ENCODE measurements at places on chromosomes 13 and 19. TPM values are rescaled to one million over a fixed set of nuclear protein-coding genes. Genes with fewer than 3 reads are reported as not detected.

SWSAP1 gene
- total RNA-seq: 2.0 TPM

SIGLEC9 gene
- total RNA-seq: 1.4 TPM

DNA sequence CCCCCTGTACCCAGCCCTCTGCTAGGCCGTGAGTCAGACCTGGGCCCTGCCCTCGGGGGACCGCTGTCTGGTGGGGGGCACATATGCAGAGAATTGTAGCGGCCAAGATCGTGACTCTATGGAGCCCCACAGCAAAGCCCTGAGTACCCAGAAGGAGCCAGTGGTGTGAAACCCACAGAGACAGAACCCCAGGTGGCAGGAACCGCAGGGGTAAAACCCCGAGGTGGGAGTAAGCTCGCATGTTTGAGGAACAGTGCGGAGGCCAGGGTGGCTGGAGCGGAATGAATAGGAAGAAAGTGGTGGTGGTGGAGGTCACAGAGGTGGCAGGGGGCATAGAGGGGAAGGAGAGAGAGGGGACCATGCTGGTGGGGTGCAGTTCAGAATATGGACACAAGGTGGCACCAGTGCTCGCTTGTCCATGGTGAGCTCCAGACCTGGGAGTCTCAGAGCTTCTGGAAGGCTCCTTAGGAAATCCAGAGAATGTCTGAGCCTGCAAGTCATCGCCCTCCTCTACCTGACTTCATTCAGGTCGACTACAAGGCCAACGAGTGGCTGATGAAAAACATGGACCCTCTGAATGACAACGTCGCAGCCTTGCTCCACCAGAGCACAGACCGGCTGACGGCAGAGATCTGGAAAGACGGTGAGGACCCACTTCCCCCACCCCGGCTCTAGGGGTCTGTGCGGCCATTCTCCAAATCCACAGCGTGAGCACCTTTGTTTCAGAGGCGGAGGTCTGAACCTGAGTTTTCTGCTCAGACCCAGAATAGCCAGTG, 48.9 kb downstream of the MYH14 start:
- DNase-seq: no peak

- peak; percentile 90 for DNase-seq
These were observed 3.7 kb downstream of the USHBP1 start for GRCh38 chr19:17260842-17261325.

LILRA1 gene
- total RNA-seq: 0.50 TPM

SYNGR4 gene
- total RNA-seq: not detected

DNA sequence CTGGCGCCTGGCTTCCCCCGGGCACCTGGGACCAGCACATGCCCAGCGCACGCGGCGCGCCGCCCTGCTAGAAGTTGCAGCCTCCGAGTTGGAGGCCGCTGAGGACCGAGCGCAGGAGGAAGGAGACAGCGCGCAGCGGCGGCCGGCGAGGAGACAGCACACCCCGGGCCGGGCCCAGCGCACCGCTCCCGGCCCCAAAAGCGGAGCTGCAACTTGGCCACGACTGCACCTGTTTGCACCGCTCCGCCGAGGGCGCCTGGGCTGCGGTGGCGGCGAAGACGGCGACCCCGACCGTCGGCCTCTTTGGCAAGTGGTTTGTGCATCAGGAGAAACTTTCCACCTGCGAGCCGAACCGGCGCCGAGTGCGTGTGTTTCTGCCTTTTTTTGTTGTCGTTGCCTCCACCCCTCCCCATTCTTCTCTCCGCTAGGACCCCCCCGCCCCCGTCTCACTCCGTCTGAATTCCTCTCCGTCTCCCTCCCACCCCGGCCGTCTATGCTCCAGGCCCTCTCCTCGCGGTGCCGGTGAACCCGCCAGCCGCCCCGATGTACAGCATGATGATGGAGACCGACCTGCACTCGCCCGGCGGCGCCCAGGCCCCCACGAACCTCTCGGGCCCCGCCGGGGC, at the start of gene SOX1:
TSS of gene SOX1 (plus strand) at position 34 of the 626 bp plus-strand sequence. CDS start at position 544, 510 bp downstream.
- DNase-seq: no peak

OR7D2 gene
- 0.07 TPM for total RNA-seq
